ENCODE measurements at places on chromosomes 11 and 22.

GRCh38 chr11:133202816-133203215 lies 329.5 kb downstream of the OPCML start:
- no peak for DNase-seq

- DNase-seq, result no peak
Observed at GRCh38 chr11:78223320-78223954, 34.7 kb downstream of the USP35 start.

DNA sequence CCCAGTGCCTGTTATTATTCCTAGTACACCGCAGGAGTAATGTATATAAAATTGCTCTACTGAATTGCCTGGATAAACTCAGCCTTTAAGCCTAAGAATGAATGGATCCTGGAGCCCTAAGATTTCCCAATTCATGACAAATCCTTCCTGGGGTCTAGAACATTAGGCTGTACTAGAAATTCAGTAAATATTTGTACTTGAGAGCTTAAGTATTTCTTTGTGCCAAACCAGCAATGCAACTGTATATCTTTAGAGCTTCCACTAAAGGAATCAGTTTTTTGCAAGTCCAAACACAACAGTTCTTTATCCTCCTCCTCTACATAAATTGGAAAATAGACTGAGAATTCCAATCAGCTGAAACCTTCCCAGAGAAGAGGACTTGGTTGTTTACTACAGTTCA lies 65.6 kb downstream of the FAM168A start:
- DNase-seq, result no peak

DNA sequence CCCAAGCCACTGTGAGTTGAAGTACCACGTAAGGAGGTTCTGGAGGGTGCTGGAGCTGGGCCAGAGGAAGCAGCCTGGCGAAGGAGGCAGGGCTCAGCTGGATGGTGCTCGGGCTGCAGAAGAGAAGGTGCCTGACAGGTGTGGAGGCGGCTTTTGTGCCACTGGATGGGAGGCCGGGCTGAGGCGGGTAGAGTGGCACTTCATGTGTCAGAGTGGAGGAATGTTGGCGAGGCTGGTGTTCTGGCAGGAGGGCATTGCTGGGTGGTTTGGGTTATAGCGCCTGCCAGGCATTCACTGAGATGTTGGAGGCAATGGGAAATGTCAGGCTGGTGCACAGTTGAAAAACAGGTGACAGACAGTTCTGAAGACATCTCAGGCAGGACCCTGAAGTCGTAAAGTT lies 24.2 kb downstream of the UBE2L3 start:
- no peak for DNase-seq

DNA sequence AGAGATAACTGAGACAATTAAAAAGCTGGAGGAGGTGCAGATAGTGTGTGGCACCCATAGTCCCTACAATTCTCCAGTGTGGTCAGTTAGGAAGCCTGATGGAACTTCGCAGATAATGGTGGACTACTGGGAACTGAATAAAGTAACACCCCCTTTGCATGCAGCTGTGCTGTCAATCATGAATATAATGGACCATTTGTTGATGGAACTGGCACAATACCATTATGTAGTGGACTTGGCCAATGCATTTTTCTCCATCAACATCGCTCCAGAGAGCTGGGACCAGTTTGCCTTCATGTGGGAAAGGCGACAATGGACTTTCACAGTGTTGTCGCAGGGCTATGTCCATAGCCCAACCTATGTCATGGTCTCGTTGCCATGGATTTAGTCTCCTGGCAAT lies 324.2 kb downstream of the TMEM135 start:
- DNase-seq, result no peak

GRCh38 chr11:27423125-27423524 lies 49.5 kb downstream of the LGR4 start:
- DNase-seq, result peak; percentile 9

GRCh38 chr11:99509863-99510262 lies 489.1 kb downstream of the CNTN5 start:
- DNase-seq, result no peak

GRCh38 chr22:31883989-31884388 lies 60.3 kb upstream of the YWHAH start:
- DNase-seq, result peak; percentile 27

DNA sequence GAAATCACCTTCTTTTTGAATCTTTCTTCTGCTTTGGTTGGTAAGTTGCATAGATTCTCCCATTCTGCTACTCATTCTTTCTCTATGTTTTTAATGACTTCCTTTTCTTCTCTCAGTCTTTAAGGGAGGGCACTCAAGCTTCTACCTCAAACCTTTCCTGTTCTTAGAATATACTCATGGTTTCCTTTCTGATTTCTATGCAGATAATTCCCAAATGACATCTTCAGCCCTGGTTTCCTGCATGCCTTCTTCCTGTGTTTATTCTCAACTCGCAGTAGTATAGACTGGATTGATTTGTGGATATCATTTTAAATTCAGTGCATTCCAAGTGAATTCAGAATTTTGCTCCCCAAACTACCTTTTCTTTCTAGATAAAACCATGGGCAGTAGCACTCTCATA lies 803.6 kb downstream of the METTL15 start:
- no peak for DNase-seq

GRCh38 chr11:95716266-95716665 lies 73.3 kb downstream of the FAM76B start:
- DNase-seq, result no peak

- peak; percentile 17 for DNase-seq
Observed at GRCh38 chr11:85826116-85826855, 15.3 kb upstream of the SYTL2 start.

GRCh38 chr22:18091916-18092526 lies 14.2 kb downstream of the PEX26 start:
- DNase-seq, result no peak

- no peak for DNase-seq
Observed at GRCh38 chr11:10388101-10388500, 67.0 kb upstream of the AMPD3 start.

DNA sequence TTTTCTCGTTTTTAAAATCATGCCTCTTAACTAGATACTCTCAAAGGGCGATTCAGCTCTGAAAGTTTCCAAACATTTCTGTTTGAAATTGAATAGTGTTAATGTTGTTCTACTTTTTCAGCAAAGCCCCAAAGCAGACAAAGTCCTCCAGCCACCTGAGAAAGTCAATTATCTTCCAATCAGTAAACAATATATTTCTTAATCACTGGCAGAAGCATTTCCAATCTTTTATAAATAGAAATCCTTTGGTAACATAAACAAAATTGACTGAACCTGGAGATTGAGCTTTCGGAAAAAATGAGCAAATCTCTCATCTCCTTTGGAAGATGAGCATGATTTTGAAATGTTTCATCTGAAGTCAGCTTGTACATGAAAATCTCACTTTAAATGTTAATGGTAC lies 84.4 kb upstream of the FIBIN start:
- no peak for DNase-seq

GRCh38 chr11:100356035-100356434 lies 331.1 kb upstream of the ARHGAP42 start:
- no peak for DNase-seq

- DNase-seq, result no peak
Observed at GRCh38 chr22:37740455-37741311, 43.8 kb downstream of the TRIOBP start.

DNA sequence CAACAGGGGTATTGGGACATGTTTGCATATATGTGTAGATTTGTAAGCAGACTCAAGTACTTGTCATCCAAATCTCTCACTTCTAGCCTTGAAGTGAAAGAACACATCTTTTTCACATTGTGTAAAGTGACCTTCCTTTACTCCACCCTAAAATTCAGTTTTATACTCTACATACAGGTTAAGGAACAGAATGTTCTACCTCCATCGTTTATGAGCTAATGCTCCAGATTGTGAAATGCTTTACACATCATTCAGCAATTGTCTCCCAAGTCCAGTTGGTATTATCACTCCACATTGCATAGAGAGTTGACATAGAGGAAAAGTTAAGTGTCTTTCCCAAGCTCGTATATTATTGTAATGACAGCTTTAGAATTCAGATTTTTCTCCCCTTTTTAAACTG lies 46.1 kb upstream of the BLID start:
- DNase-seq, result no peak

- no peak for DNase-seq
Observed at GRCh38 chr11:93289782-93290463, 40.6 kb upstream of the DEUP1 start.

- DNase-seq, result no peak
Observed at GRCh38 chr11:122107566-122107965, 8.4 kb downstream of the BLID start.

- DNase-seq, result no peak
Observed at GRCh38 chr11:66543263-66544107, 2.4 kb downstream of the ZDHHC24 start.

- DNase-seq, result no peak
Observed at GRCh38 chr11:40274017-40274416, 1185.4 kb downstream of the LRRC4C start.

- DNase-seq, result no peak
Observed at GRCh38 chr11:16610738-16611388, 127.6 kb upstream of the C11orf58 start.

GRCh38 chr11:16001899-16002426 lies 354.4 kb downstream of the SOX6 start:
- no peak for DNase-seq

- DNase-seq, result no peak
Observed at GRCh38 chr11:69229511-69229910, 64.4 kb upstream of the MYEOV start.

GRCh38 chr11:88535266-88535665 lies 197.7 kb upstream of the CTSC start:
- no peak for DNase-seq

DNA sequence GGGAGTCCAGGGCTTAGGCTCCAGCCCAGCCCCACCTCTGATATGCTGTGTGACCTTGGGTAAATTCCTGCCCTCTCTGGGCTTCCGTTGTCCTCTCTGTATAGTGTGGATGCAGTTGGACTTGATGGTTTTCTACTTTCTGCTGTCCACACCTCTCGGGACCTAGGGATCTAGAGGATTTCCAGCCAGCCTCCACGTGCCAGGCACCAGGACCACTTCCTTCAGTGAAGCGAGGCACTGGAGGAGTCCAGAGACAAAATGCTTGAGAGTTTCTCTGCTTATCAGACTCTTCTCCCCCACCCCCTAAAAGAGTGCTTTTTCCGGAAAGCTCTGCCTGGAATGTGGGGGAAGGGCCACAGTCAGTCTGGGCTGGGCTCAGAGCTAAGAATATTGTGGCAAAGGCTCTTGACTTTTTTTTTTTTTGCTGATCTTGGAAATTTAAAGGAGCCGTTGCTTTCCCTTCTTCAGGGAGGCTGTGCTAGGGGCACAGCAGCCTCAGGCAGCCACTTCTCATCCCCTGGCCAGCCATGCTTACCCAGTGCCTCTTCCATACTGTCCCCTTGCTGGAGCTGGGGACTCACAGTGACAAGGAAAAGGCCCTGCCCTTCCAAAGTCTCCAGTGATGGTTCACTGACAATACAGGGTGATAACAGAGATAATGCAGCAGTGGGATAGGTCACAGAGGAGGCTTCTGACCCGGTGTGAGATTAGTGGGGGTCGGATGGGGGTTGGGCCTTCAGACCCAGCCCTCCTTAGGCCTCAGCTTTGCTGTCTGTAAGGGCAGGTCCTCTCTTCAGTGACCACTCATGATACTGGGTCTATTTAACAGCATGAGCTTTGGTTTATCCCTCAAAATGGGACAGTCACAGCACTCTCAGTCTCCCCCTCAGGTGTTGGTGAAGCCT lies 2.9 kb upstream of the SERPINH1 start:
- no peak for DNase-seq

DNA sequence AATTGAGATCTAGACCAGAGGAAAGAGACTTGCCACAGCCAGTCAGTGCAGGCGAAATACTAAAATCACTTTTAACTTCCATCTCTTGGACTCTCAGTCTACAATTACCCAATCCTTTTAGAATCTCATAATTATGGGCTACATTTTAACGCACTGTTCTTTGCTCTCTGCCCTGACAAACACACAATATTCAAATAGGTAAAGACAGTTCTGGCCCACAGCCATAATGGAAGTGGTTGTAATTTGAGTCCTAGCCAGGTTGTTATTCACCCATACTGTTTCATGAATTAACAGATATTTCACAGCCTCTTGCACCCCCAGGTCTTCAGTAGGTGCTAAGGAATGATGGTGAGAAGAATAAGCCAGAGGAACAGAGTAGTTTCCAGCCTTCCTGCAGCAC lies 830 bp downstream of the C11orf97 start:
- no peak for DNase-seq
